ENCODE measurements at places on chromosomes 12 and 14.

DNA sequence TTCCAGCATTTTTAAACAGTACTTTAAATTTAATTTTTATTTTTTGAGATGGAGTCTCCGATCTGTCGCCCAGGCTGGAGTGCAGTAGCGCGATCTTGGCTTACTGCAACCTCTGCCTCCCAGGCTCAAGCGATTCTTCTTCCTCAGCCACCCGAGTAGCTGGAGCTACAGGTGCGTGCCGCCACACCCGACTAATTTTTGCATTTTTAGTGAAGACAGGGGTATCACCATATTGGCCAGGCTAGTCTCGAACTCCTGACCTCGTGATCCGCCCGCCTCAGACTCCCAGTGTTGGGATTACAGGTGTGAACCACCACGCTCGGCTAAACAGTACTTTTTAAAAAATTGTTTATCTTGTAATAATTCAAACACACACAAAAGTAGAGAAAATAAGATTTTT lies 4.2 kb upstream of the FOXJ2 start:
- DNase-seq, result no peak

- no peak for DNase-seq
Observed at GRCh38 chr12:95859344-95859816, 628 bp downstream of the SNRPF start.

DNA sequence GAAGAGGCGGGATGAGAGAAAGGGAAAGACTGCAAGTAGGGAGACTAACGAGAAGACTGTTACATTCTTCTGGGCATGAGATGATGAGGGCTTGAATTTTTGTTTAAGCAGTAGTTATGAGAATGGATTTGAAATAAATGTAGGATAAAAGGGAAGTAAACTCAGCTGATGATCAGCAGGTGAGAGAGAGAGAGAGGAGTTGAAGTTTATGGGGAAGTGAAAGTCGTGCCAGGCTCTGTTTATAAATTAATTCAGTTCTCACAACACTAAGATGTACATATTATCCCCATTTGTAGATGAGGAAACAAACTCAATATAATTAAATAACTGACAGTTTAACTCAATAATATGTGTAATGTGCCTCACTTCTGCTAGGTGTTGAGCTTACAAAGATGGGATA lies 170.0 kb upstream of the RMST start:
- DNase-seq, result no peak

- DNase-seq, result no peak
Observed at GRCh38 chr14:92678766-92679165, 69.7 kb downstream of the LGMN start.

DNA sequence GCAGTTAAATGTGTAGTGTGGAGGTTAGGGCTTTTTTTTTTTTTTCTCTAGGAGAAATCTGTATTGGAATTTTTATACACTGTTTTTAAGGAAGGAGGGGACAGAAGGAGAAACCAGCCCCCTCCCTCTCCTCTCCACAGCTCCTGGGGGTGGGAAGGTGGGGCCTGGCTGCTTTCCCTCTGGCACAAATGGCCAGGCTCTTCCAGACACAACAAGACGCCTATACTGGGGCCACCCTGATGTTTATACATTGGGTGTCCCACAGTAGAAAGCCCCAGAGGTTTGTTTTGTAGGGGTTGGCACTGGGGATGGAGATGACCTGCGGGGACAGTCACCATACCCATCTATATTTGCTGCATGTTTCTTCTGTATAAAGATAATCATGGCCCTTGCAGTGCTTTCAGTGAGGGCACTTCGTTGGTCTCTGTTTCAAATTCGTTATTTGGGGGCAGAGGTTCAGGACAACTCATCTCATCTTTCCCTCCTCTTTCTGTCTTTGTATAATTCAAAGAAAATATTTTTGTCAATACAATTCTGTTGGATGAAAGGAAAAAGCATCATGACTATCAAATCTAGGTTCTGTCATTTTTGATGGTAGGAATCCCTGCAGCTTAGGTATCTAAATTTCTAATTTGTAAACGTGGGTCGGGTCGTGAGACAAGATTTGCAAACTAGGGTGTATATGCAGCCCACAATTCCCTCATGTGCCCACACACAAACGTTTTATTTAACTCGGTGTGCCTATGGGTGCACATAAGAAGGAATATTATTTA lies 2.3 kb upstream of the HOTAIR start:
- DNase-seq, result no peak

DNA sequence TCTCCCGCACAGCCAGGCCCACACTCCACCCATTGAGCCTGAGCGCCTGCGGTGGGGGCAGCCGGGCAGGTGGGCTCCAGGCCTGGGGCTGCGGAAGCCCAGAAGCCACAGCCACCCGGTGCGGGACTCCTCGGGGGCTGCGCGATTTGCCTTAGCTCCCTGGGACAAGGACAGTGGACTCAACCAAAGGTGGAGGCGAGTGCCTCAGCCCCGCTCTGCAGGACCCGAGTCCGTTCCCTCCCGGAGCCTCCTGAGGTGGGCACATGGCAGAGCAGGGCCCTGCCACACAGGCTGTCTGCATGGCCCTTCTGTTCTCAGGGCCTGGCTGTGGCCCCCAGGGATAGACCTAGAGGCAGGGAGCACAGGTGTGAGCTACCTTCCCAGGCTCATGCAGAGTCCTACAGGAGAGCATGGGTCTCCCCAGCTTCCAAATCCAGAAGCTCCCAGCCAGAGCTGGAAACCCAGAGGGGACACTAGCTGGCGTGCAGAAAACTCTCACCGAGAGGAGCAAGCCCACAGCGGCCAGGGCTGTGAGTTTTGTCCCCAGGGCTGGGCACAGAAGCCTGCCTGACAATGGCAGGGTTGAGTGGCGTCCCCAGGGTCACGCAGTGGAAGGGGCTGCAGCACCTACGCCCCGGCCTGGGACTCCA lies 22.2 kb upstream of the LRTM2 start:
- no peak for DNase-seq

- DNase-seq, result no peak
Observed at GRCh38 chr12:109677279-109677691, 36.3 kb upstream of the FAM222A start.

DNA sequence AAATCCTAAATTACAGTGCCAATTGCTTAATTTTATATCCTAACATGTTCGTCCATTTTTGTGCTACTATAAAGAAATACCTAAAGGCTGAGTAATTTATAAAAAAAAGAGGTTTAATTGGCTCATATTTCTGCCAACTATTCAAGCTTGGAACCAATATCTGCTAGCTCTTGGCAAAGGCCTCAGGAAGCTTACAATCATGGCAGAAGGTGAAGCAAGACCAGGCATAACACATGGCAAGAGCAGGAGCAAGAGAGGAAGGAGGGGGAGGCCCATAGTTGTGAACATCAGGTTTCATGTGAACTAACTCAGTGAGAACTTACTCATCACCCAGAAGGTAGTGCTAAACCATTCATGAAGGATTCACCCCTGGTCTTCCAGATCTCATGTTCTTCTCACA lies 494.3 kb downstream of the CCER1 start:
- DNase-seq, result no peak

DNA sequence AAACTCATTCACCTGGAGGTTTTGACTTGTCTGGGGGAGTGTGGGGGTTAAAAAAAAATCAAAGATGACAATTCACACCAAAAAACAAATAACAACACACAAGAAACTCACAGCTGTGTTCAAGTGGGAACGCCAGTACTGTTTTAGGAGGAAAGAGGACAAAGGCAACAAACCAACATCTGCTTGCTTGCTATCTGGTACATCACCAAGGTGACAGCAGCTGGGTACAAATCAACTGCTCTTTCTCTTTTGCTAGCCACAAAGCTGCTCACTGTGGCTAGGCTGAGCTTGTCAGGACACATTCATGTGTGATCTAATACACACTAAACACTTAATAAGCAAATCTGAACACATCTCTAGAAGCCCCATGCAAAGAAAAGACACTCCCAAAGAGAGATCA lies 128.0 kb upstream of the RAP1B start:
- DNase-seq, result no peak

GRCh38 chr12:121767525-121768016 lies 25.9 kb downstream of the RHOF start:
- DNase-seq, result no peak

GRCh38 chr12:75315518-75315917 lies 14.6 kb downstream of the CAPS2 start:
- no peak for DNase-seq

GRCh38 chr12:115384391-115384790 lies 700.4 kb upstream of the TBX3 start:
- no peak for DNase-seq

All from right renal cortex interstitium (tissue), 3 donors.